ENCODE measurements at places on chromosomes 4 and X.

- DNase-seq: no peak
- no peaks in the 10 kb centered on the region for H3K36me3 ChIP-seq
- H3K4me1 ChIP-seq: no peaks in the 10 kb centered on the region
- no peak overlapping the region for H3K27ac ChIP-seq
- no peaks in the 10 kb centered on the region for H3K27me3 ChIP-seq
- no peak overlapping the region for H3K4me3 ChIP-seq
Measured at GRCh38 chr4:156884183-156884582, 87.4 kb downstream of the PDGFC start.

- H3K27ac ChIP-seq: no peak overlapping the region
- no peak for DNase-seq
- H3K4me3 ChIP-seq: no peak overlapping the region
- peaks cover 2% of the 10 kb centered on the region for H3K36me3 ChIP-seq
Measured at GRCh38 chrX:150849996-150850720, 48.3 kb downstream of the CD99L2 start.

GRCh38 chrX:51484616-51485015 lies 11.8 kb downstream of the NUDT11 start:
- no peaks in the 10 kb centered on the region for H3K4me1 ChIP-seq
- H3K36me3 ChIP-seq: no peaks in the 10 kb centered on the region
- no peaks in the 10 kb centered on the region for H3K27me3 ChIP-seq

GRCh38 chr4:184432127-184432922 lies 42.0 kb downstream of the IRF2 start:
- DNase-seq: no peak
- no peak overlapping the region for H3K27ac ChIP-seq
- H3K36me3 ChIP-seq: peaks cover 5% of the 10 kb centered on the region
- H3K4me1 ChIP-seq: peaks cover 27% of the 10 kb centered on the region
- no peaks in the 10 kb centered on the region for H3K27me3 ChIP-seq

DNA sequence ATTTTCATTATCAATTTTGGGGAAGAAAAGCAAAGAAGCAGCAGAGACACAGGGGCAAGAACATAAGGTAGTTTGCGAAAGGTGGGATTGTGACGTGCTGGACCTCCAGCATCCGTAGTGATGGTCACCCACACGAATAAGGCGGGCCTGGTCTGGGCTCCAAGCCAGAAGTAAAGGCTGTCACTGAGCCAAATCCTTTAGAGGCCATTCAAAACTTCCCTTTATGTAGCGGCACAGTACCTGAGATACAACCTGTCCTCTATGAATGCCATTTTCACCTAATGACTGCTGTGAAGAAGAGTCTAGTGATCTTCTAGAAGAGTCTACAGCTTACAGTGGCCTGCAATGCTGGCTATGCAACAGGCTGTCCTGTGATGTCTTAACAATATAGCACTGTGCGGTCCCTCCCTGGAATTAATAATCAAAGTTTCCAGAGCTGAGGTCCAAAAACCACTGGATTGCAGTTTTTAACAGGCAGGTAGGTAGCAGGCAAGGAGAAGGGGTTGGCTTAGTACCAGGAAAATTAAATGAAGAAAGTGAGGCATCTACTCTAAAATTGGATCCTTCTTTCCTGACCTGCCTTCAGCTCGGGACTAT lies 56.2 kb downstream of the TRIML1 start:
- no peak overlapping the region for H3K4me3 ChIP-seq
- H3K4me1 ChIP-seq: no peaks in the 10 kb centered on the region
- no peaks in the 10 kb centered on the region for H3K27me3 ChIP-seq
- DNase-seq: no peak
- no peak overlapping the region for H3K27ac ChIP-seq

GRCh38 chr4:120630427-120630826 lies 292.1 kb downstream of the PRDM5 start:
- no peak overlapping the region for H3K27ac ChIP-seq
- H3K4me1 ChIP-seq: no peaks in the 10 kb centered on the region
- H3K27me3 ChIP-seq: no peaks in the 10 kb centered on the region
- no peak overlapping the region for H3K4me3 ChIP-seq
- no peaks in the 10 kb centered on the region for H3K36me3 ChIP-seq
- no peak for DNase-seq

GRCh38 chrX:48492293-48492910 lies 16.4 kb upstream of the PORCN start:
- H3K27me3 ChIP-seq: peaks cover 4% of the 10 kb centered on the region
- H3K4me1 ChIP-seq: no peaks in the 10 kb centered on the region
- H3K27ac ChIP-seq: no peak overlapping the region
- DNase-seq: no peak
- H3K4me3 ChIP-seq: no peak overlapping the region

GRCh38 chr4:56791316-56791715 lies 30.2 kb downstream of the SPINK2 start:
- no peak overlapping the region for H3K4me3 ChIP-seq
- no peaks in the 10 kb centered on the region for H3K27me3 ChIP-seq
- H3K27ac ChIP-seq: no peak overlapping the region
- no peaks in the 10 kb centered on the region for H3K4me1 ChIP-seq
- no peaks in the 10 kb centered on the region for H3K36me3 ChIP-seq
- no peak for DNase-seq

DNA sequence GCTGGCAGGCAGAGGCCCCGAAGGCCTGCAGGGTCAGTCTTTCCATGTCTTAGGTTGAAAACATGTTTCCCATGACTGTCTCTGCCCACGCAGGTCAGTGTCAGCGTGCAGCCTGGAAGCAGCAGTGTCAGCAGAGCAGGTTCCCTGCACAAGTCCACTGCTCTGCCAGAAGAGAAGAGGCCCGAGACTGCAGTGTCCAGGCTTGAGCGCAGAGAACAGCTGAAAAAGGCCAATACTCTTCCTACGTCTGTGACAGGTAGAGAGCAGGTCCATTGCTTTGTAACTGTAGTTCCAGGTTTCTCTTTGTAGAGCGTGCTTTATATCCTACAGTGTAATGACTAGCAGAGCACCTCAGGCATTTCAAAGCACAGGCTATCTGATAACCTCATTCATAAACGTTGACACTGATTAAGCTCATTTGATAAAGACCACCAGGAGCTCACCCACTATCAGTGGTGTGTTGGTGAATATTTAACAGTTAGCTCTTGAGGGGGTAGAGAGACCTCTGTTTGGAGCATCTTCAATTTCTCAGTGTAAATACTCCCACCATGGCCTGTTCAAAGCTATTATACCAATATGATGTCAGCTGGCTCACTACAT lies 63.2 kb downstream of the AASDH start:
- H3K4me3 ChIP-seq: no peak overlapping the region
- no peak overlapping the region for H3K27ac ChIP-seq
- no peak for DNase-seq

- H3K27ac ChIP-seq: no peak overlapping the region
- no peaks in the 10 kb centered on the region for H3K27me3 ChIP-seq
- DNase-seq: no peak
Measured at GRCh38 chr4:142278663-142279062, 567.4 kb downstream of the INPP4B start.

DNA sequence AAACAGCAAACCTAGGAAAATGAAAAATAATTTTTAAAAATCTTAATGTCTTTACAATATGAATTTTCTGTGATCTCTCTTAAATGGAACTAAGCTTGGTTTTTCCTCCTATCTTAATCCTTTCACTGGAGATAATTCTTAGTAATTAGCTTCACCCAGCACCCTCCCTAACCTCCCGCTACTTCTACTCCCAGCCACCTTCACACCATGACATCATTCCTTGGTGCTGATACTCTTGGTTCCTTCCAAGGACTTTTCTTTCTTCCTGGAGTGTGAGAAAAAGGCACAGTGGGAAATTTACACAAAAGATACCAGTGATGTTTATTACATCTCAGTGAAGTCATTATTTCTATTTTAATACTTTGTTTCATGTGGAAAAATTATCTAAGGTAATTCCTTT lies 163.6 kb upstream of the PLAC1 start:
- H3K4me3 ChIP-seq: no peak overlapping the region
- H3K36me3 ChIP-seq: no peaks in the 10 kb centered on the region
- no peak for DNase-seq
- no peaks in the 10 kb centered on the region for H3K4me1 ChIP-seq
- no peaks in the 10 kb centered on the region for H3K27me3 ChIP-seq

DNA sequence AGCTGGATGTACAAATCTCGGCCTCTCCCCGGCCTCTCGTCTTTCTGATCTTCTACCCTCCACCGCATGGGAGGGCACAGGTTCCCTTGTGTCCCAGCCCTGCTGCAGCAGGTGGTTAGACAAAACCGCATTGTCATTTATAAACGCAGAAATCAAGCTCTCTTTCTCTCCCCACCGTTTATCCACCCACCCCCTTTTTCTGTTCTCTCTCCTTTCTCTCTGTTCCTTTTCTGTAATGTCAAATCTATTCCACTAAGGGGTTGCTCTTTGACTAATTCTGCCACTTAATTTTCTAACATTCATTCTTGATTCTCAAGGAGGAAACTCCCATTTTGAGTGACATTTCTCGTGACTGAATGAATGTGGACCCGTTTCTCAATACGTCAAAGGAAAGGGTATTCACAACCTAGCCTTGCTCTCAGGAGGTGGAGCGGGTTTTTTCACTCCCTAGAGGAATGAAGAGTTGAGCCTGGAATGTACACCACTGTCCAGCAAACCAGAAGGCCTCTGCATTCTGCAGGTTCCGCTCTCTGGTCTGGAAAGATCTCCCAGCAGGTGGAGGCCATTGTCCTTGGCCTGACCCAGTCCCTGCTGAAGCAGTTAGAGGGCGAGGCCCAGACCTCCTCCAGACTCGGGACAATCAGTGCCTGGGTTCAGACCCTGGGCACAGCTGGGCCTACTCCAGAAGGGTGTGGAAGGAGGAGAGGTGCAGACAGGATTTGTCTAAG lies 70.9 kb upstream of the ENPP6 start:
- DNase-seq: no peak
- peaks cover 6% of the 10 kb centered on the region for H3K4me1 ChIP-seq
- H3K36me3 ChIP-seq: no peaks in the 10 kb centered on the region
- H3K27ac ChIP-seq: no peak overlapping the region

DNA sequence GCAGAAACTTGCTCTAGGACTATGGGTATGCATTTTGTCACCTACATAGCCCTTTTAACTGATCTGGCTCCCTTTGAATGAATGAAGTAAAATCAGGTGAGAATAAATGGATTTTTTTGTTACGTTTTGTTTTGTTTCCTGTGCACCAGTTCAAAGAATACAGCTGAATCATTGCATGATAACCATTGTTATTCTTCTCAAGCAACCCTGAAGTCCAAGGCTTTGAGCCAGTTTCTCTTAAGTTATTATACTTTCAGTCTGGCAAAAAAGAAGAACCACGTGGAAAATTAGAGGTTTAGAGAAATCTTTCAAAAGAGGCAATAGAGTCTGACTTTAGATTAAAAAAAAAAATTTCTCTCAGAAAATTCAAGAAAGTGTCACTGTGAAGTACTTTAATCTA lies 398.6 kb upstream of the TECRL start:
- H3K27me3 ChIP-seq: no peaks in the 10 kb centered on the region
- no peak overlapping the region for H3K27ac ChIP-seq
- no peak for DNase-seq
- no peak overlapping the region for H3K4me3 ChIP-seq
- no peaks in the 10 kb centered on the region for H3K36me3 ChIP-seq

GRCh38 chr4:17535242-17535641 lies 20.3 kb downstream of the CLRN2 start:
- no peak overlapping the region for H3K4me3 ChIP-seq
- H3K36me3 ChIP-seq: no peaks in the 10 kb centered on the region
- no peaks in the 10 kb centered on the region for H3K4me1 ChIP-seq
- peaks cover 7% of the 10 kb centered on the region for H3K27me3 ChIP-seq
- H3K27ac ChIP-seq: no peak overlapping the region
- no peak for DNase-seq
